T-helper 17 cell (primary cell): ENCODE measurements at places on chromosomes 6 and 20.

DNA sequence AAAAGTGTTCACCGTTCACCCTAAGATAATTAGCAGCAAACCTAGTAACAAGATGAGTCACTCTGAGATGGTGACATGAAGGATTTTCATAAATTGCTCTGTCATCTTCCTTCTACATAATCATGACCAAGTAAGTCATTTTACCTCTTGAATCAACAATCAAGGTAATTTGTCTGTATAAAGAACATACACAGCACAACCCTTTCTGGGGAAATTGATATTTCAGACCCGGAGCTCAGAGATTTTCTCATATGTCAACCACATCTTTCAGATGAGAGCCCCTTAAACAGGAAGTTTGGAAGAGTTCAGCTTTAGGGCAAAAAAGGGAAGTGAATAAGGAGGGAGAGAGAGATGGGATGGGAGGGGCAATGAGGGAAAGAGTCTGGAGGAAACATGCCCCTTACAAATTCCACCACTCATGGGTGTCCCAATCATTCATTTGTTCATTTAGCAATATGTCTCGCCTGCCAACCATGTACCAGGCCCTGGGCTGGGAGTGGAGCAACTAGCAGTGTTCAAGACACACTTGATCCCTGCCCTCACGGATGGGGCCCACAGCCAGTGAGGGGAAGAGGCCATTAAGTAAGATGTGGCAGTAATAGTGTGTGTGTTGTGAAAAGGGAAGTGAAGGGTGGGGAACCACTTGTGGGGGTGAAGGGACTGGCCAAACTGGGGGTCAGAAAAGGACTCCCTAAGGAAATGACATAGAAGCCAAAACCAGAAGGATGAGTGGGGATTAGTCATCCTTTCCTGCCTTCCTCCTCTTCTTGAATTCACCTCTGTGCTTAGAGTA lies 190.9 kb downstream of the MAFB start:
- DNase-seq, result no peak

DNA sequence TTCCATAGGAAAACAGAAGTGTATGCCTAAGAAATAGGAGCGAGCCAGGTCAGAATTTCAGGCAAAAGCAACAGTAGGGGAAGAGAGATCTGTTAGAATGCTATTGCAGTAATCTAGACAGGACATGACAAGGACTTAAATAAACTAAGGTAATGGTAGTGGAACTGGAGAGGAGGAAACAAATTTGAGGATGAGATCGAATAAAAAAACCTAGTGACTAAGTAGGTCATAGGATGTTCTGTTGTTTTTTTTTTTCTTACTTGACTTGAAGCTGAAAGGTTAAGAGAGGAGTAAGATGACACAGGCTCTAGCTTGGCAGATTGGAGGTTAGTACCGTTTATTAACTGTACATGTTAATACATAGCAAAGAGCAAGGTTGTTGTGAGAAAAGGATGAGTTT lies 28.6 kb downstream of the ORC3 start:
- DNase-seq, result no peak

- DNase-seq, result no peak
Observed at GRCh38 chr20:61765081-61765870, 300.4 kb downstream of the TAF4 start.

DNA sequence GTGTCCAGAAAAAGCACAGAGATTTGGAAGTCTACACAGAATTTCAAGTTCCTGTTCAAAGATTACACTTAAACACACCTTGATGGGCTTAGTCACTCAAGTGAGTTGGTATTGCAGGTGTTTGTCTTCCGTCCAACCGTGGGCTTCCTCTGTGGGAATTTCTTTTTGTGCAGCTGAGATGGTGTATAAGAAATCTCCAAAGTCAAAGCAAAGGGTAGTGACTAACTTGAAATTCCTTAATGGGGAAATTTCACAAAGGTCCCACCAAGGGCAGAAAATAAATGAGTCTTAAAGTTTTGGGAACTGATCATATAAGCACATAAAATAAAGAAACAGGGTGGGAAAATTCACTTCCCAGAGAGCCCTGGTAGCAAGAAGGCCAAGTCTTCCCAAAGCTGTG lies 102.0 kb upstream of the TNFAIP3 start:
- no peak for DNase-seq

GRCh38 chr6:151068761-151069312 lies 170.9 kb upstream of the AKAP12 start:
- DNase-seq, result no peak

GRCh38 chr20:18524646-18525045 lies 16.9 kb downstream of the SEC23B start:
- no peak for DNase-seq

- no peak for DNase-seq
Observed at GRCh38 chr6:16483315-16483875, 245.0 kb downstream of the GMPR start.

DNA sequence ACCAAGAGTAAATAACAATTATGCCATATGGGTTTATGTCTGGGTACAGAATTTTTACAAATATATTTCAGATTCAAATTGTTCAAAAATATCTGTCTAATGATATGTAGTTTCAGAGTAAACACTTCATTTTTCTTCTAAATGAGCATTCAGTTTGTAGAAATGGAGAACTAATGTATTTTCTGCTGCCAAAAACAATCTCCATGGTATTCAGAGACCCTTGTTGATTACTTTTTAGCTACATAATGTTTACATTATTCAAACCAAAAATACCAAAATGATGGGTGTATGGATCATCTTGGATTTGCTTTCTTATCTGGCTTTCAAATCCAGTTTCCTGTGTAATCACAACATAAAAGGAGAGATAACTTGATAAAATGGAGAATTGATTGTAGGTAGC lies 576.0 kb upstream of the CDH4 start:
- no peak for DNase-seq

DNA sequence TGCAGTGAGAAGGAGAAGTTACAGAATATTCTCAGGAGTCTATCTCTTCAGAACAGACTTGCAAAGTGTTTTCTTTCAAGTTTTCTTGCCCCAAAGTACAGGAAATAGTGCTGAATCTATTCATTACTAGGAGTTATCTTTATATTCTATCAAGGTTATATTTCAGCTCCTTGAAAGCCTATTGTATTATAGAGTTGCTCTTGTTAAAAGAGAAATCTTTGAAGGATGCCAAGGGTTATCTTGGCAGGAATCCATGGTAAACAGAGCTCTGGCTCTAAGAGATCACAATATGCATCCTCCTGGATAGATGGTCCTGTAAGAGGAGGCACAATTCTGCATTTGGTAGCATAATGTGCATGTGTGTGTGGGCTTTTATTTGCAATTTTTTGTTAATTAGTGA lies 21.2 kb upstream of the SNRPB2 start:
- no peak for DNase-seq

- DNase-seq, result no peak
Observed at GRCh38 chr6:107511511-107511993, 21.6 kb downstream of the SOBP start.

- DNase-seq, result peak; percentile 68
Observed at GRCh38 chr6:25027221-25027916, 91.6 kb upstream of the RIPOR2 start.

DNA sequence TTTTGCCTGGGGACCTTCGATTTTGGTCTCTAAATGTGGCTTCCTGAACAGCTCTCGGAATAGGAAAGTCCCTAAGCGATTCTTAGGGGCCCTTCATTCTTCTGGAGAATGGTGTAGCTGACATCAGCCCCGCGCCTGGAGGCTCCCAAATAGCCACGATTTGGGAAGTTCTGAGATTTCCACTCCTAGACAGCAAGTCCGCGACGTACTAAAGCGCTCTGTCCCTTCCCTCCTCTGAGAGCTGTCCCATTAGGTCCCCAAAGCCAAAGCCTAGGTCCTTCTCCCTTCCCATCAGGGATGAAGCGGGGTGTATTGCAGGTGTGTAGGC lies 756 bp downstream of the MOXD1 start:
- no peak for DNase-seq

DNA sequence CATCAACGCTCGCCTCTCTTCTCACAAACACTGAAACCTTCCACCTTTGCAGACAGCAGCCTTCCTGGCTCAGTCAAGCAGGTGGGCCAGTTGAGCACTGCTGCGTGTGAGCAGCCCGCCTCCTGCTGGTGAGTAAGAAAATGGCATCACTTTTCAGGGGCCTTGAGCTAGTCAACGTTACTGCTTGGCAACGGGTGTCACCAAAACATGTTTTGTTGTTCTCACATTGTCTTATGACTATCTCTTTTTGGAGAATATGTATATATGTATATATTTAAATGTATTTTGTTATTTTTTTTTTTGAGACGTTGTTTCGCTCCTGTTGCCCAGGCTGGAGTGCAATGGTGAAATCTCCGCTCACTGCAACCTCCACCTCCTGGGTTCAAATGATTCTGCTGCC lies 97.0 kb upstream of the AGPAT4 start:
- DNase-seq, result peak; percentile 57

DNA sequence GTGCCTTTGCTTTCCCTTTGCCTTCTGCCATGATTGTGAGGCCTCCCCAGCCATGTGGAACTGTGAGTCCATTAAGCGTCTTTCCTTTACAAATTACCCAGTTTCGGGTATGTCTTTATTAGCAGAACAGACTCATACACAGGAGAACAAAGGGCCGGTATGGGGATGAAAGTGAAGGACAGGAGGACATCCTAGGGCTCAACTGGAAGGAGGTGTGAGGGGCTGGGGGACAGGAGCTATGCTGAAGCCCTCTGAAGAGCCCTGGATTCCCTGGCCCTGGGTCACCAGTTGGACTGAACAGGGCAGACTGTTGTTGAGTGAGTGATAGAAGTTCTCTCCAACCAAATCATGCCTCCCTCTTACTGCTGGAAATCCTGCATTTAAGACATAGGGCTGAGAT lies 105.8 kb downstream of the SCML4 start:
- DNase-seq, result no peak

- DNase-seq, result no peak
Observed at GRCh38 chr6:142592876-142593275, 291.1 kb downstream of the ADGRG6 start.

GRCh38 chr6:36873612-36874442 lies 776 bp downstream of the PPIL1 start:
- no peak for DNase-seq

DNA sequence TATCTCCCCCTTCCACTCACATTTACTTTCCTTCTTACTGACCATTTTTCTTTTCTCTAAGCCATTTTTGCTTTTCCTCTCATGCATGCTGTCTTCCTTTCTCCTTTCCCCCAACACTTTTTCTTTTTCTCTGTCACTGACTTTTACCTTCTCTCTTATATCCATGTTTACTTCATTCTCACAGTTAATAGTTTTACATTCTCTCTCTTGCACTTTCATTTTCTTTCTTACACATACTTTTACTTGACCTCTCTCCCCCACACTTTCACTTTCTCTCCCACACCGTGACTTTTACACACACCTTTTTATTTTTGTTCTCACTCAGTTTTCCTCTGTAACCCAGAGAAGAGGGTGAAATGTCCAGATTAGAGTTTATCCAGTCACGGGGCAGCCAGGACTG lies 636.3 kb downstream of the PTPRT start:
- no peak for DNase-seq

DNA sequence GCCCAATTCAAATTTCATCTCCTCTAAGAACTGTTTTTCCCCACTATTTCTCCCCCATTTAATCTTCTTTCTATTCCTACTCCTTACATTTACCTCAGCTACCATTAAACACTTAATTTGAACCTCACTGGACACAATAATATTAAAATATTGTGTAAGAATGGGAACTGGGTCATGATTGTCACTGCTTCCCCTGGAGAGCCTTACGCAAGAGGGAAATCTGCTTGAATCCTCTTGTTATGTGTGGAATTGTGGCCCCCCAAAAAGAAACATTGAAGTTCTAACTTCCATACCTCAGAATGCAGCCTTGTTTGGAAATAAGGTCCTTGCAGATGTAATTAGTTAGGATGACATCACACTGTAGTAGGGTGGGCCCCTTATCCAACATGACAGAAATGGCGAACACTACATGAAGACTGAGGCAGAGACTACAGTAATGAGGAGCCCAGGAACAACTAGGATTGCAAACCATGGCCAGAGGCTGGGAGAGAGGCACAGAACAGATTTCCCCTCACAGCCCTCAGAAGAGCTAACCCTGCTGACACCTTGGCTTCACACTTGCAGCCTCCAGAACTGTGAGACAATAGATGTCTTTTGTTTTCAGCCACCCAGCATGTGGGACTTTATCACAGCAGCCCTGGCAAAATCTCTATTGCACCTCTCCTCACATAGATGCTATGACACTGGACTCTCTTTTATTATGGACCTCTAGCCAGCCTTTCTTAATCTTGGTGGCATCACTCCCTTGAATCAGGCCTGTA lies 29.9 kb downstream of the HIVEP2 start:
- DNase-seq, result no peak
